Stimulated activated CD8-positive, alpha-beta memory T cell treated with anti-CD3 and anti-CD28 coated beads, Interleukin-15, amount 100 ng/mL, for 4 hours (primary cell): ENCODE measurements at places on chromosomes 5 and 9.

DNA sequence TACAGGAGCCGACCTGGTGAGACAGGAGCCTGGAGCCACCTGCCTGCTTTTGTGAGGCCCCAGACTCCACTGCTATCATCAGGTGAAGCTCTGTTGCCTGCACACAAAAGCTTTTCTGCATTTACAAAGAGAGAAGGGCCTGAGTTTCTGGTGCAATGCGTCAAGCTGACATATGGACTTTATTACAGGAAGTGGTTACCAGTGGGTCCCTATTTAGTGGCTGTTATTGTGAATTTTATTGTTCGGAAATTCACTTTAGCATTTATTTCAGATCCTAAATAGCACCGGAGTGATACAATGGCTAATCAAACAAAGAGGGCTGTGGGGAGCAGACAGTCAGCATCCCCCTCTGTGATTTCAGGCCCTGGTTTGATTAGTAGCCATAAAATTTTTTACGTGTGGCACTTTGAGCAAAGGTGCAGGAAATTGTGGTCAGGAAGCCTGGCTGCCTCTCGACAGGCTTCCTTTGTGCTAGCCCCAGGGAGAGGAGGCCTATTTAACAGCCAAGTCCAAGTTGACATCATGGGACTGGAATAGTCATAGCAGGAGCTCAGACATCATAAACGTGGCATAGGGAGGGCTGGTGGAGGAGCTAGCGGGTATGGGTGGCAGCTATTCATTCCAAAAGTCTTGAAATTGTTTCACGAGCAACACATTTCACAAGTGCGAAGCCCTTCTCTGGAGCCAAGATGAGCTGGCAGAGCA lies 8.4 kb downstream of the TGFBI start:
- DNase-seq: no peak

DNA sequence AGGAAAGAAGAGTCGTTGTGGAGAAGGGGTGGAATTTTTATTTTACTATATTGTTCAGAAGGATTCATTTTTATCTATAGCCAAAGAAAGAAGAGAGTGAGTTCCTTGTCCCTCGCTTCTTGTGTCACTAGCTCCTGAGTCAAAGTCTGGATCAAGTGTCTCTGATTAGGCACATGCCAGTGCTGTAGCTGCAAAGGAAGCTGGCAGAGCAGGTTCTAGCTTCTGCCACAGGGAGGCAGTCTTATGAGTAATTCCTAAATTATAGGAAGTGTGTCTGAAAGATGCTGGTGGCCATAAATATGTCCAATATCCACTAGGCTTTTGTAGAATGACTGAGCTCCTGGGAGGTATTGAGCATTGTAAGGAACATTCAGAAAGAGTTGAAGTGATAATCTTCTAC lies 84.7 kb downstream of the DOCK2 start:
- DNase-seq: no peak

DNA sequence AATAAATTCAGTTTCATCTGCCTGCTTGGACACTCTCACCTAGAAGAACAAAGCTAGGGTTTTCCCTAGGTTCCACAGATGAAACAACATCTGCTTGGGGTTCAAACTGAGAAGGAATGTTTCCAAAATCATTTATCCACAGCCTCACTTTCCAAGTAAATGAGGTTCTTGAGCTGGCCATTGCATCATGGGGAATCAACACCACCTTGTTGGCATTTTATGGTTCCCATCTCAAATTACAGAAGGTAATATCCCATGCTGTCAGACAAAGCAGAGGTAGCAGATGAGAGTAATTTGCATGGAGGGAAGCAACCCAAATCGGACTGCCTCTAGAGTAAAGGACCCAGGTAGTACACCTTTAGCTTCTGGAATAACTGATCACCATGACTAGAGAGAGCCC lies 10.5 kb upstream of the NR4A3 start:
- no peak for DNase-seq

DNA sequence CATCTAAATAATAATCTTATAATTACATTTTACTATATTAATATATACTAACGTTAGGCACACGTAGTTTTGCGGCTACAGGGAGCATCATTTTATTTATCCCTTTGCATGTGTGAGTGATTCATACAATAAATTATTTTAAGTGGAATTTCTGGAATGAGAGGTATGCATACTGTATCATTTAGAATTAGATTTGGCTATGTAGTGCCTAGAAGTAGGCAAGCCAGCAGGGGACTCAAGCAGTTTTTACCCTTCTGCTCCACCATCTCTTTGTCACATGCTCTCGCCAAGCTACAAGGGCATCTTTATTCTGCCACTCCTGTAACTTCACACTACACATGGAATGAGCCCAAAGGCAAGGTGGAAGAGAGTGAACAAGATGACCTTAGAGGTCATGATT lies 60.8 kb downstream of the MEGF10 start:
- no peak for DNase-seq

- no peak for DNase-seq
Measured at GRCh38 chr5:56688402-56688801, 126.9 kb upstream of the MAP3K1 start.

DNA sequence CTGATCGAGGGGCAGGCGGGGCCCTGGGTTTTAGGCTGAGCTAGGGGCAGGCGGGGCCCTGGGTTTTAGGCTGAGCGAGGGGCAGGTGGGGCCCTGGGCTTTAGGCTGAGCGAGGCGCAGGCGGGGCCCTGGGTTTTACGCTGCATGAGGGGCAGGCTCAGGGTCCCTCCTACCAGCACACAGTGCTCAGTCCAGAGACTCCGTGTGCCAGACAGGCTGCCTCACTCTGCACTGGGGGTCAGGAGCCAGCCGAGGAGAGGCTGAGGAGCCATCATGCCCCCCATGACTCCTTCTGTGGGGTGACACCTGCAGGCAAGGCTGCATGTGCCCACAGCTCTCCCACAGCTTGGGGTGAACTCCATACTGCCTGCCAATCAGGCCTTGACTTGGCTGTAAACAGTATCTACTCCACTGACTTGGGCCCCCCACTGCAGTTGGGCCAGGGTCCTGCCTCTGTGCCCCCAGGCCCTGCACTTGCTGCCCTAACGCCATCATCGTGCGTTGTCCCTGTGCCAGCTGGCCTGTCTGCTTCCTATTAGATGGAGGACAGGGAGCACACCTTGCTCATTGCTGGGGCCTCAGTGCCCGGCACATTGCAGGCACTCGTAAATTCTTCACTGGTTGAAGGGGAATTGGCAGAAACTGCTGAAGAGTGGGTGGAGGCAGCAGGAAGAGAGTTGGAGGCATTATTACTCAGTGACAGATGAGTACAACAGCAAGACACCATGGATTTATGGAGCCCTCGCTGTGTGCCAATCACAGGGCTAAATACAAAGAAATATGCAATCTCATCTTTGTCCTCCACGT lies 78.6 kb downstream of the AMBP start:
- no peak for DNase-seq

GRCh38 chr9:120482424-120483186 lies 97.4 kb downstream of the CDK5RAP2 start:
- DNase-seq: no peak

DNA sequence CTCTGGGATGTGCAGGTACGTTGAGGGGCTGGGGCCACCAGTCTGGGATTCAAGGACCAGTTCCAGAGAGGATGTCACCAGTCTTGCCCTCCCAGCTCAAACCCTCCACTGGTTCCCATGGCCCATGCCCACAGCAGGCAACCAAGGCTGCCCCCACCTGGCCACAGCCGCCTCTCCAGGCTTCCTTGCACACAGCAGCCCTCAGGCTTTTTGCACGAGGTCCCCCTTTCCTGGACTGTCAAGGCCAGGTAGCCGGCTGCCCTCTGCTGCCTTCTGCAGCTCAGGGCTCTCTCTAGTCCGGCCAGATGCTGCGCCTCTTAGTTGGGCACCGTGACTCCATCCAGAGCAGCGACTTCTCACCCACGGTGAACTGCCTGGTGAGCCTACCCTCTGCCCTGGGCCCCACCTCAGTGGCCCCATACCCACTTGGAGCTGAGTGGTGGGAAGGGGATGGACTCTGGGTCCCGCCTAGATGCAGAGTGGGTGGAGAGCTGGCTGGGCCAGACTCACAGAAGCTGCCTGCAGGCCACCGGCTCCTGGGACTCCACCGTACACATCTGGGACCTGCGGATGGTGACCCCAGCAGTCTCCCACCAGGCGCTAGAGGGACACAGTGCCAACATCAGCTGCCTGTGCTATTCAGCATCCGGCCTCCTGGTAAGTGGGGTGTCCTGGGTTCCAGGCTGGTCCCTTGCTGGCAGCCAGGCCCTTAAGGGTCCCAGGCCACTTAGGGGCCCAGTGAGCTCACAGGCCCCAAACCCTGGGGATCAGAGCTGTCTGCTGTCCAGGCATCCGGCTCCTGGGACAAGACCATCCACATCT lies 2.9 kb downstream of the WDR38 start:
- DNase-seq: no peak

DNA sequence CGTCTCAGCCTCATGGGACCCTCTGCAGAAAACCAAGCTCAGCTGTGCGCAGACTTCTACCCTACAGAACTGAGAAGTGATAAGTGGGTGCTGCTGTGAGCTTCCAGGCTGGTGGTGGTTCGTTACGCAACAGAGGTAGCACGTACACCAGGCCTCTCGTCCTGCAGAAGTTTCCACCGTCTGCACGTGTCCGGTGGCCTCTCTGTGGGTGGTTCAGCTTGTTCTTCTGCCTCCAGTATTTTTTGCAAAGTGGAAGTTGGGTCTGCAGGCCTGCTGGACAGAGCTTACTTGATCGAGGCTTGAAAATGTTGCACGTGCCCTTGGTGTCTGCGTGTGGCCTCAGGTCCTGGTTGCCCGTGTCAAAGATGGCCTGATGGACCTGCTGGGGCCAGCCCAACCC lies 27.5 kb downstream of the KCNT1 start:
- DNase-seq: no peak

DNA sequence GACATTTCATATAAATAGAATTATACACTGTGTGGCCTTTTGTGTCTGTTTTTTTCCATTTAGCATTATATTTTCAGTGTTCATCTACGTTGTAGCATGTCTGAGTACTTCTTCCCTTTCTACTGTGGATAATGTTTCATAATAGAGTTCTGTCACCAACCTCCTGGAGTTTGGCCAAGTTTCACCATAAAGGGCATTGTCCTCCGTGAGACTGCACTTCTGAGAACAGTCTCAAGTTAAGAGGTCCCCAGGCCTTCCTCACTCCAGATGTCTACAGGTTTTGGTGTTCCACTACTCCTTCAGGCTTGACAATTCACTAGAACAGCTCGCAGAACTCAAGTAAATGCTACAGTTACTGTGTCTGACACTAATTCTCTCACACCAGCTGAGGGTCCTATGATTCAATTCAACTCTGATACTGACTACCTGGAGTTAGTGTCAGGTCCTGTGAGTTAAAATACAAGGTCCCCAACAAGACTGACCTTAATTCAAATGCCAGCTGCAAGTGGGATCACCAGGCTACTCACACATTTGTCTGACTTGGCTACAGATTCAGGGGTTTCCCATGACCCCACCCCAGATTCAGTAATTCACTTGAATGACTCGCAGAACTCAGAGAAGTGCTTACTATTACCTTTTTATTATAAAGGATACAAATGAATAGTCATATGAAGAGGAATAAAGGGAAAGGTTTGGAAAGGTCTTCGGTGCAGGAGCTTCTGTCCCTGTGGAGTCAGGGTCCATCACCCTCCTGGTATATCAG lies 31.1 kb downstream of the SLC35A4 start:
- no peak for DNase-seq

GRCh38 chr5:1227667-1228066 lies 2.5 kb downstream of the SLC6A18 start:
- DNase-seq: no peak

DNA sequence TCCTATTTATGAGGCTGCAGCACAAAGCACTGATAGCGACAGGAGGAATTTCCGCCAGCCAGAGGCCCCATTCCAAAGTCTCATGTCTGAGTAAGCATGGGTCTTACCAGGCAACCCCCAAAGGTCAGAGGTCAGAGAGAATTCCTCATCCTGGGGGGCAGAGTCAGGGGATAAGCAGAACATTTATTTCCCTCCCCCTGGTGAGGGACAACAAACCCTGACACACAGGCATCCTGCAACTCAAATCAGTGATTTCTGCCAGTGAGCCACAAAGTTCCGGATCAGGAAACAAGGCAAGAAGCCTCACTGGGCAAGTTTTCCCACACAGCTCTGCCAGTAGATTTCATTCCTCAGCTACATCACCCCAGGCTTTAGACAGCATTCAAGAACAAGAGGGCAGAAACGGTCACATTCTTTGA lies 37.0 kb downstream of the ADAMTS12 start:
- DNase-seq: no peak

DNA sequence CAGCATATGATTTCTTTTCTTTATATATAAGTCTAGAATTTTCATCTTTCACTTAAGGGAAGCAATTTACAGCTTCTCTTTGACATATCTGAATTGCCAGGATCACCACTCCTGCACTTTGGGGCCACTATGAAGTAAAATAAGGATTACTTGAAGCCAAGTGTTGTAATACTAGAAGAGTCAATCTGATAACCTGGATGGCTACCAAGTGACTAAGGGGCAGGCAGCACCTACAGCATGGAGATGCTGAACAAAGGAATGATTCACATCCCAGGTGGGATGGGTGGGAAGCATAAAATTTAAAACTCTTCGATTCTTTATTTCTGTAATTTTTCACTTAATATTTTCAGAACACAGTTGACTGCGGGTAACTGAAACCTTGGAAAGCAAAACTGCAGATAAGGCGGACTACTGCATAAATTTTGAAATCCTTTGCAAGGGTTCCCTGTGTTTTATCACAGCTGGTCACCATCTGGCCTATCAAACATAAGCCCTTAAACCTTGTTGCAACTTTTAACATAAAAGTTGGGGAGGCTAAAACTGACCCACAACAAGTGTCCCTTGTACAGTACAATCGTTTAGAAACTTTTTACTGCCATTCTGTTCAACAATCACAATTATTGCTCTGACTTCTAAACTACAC lies 31.2 kb downstream of the NR3C1 start:
- no peak for DNase-seq

- no peak for DNase-seq
Measured at GRCh38 chr5:139651043-139651834, 3.1 kb downstream of the CXXC5 start.
